A549 treated with AZD2906 at 1 μM for 4 hours (cell line): ENCODE measurements at places on chromosomes 1 and 21. TPM values are rescaled to one million over a fixed set of nuclear protein-coding genes. Genes with fewer than 3 reads are reported as not detected.

SMCP gene
- not detected in 5 replicates for total RNA-seq

IVL gene
- total RNA-seq: 0.06 to 0.18 TPM (median 0.11 TPM) in 4 of 5 replicates, not detected in the other

PRR9 gene
- 0.05 TPM in 1 of 5 replicates, not detected in the others for total RNA-seq

NR5A2 gene
- 2.6 to 4.4 TPM (median 3.2 TPM) in 5 replicates for total RNA-seq

RNU1-2 gene
- 4.0 to 44.9 TPM (median 4.2 TPM) in 4 of 5 replicates, not detected in the other for total RNA-seq

GBP7 gene
- total RNA-seq: not detected in 5 replicates

FAM72D gene
- total RNA-seq: 4.5 to 6.4 TPM (median 5.5 TPM) in 5 replicates

TCP10L gene
- 0.27 to 0.89 TPM (median 0.70 TPM) in 5 replicates for total RNA-seq

KRTCAP2 gene
- 212 to 265 TPM (median 253 TPM) in 5 replicates for total RNA-seq

EDN2 gene
- 35.9 to 53.7 TPM (median 46.3 TPM) in 5 replicates for total RNA-seq

PDZK1 gene
- total RNA-seq: 0.56 to 1.2 TPM (median 0.83 TPM) in 5 replicates

PIK3R3 gene
- 1.3 to 2.0 TPM (median 1.5 TPM) in 5 replicates for total RNA-seq

DMRTA2 gene
- 0.09 to 0.13 TPM (median 0.10 TPM) in 5 replicates for total RNA-seq

TRIM46 gene
- total RNA-seq: 2.0 to 3.1 TPM (median 2.9 TPM) in 5 replicates
